ENCODE measurements at places on chromosomes 12 and 14.
A peak's percentile ranks its signal among the peaks of the same experiment; 100 is the strongest.

- DNase-seq: no peak
Measured at GRCh38 chr12:68959143-68959858, 26.3 kb upstream of the CPM start.

- DNase-seq: peak; percentile 76
Measured at GRCh38 chr14:71290960-71291466, 383.8 kb downstream of the PCNX1 start.

DNA sequence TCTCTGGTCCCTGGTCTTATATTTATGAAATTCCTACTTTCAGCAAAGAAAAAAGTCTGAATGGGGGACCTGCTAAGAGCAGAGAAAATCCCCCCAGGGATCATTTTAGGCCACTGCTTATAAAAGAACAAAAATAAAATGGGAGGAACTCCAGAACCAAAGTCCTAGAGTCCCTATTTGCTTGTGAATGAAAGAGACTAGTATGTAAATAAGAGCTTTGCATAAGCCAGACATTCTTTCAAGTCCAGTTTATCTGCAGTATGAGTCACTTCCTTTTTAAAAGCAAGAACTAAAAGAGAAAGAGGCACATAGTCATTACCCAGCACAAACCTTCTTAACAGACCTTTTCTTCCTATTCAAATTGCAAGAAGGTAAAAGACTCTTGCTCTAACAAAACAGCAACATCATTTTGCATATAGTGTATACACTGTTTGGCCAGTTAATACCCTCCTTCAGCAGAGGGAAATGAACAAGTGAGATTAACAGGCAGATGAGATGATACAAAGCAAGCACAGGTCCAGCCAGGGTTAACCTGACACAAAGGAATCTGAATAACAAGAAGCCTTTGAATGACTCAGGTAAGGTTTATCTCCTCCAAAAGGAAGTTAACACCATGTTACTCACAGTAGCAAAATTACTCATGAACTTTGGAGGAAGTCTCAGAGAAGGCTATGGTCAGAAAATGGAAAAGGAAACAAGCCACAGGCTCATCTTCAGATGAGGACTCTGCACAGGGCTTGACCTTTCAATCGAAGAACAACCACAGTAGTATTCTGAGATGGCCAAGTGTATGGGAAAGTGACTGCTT, 87.3 kb downstream of the PHLDA1 start:
- peak; percentile 75 for DNase-seq

- DNase-seq: no peak
Measured at GRCh38 chr12:90235642-90236041, 527.0 kb upstream of the ATP2B1 start.

GRCh38 chr14:89196545-89196944, 220.5 kb downstream of the FOXN3 start:
- no peak for DNase-seq

- no peak for DNase-seq
Measured at GRCh38 chr12:132740652-132741051, 21.0 kb downstream of the ANKLE2 start.

- no peak for DNase-seq
Measured at GRCh38 chr12:38289396-38289795, 27.2 kb upstream of the ALG10B start.

DNA sequence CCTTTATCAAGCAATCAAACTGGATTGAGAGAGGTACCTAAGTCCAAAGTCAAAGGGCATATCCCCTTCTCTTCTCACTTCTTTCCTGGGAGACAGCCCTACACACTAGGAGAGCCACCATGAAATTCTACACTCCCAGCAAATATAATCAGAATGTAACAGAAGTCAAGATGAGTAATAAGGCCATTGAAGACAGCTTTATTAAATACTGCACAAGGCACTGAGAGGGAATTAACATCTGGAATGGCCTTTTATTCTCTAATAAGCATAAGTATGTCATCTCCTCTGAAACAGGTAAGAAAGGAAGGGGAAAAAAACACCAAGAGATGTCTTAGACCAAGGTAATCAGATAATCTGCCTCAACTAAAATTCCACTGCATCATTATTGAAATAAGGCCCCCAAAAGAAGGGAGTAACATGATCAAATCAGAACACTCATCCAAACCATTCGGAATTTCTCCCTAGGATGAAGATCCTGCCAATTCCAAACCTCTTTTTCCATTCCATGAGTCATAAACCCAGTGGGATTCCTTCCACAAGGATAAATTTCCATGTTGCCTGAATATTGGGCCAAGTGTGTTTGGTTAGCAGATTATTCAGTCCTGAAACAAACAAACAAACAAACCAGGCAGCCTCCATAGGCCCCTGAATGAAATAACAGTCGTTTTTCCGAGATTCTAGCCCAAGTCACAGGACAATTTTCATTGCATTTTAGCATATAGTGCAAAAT, 19.9 kb downstream of the SLC35F4 start:
- no peak for DNase-seq

GRCh38 chr12:76356071-76356470, 7.9 kb upstream of the BBS10 start:
- DNase-seq: no peak

Data from GM04503 (cell line).